ENCODE measurements at places on chromosomes 1 and 21. TPM values are rescaled to one million over a fixed set of nuclear protein-coding genes. Genes with fewer than 3 reads are reported as not detected.

GRCh38 chr1:155507945-155508344 is 54.7 kb downstream of the ASH1L start:
- DNase-seq: no peak
- no peak overlapping the region for H3K4me3 ChIP-seq
- no peaks in the 10 kb centered on the region for H3K27me3 ChIP-seq

DNA sequence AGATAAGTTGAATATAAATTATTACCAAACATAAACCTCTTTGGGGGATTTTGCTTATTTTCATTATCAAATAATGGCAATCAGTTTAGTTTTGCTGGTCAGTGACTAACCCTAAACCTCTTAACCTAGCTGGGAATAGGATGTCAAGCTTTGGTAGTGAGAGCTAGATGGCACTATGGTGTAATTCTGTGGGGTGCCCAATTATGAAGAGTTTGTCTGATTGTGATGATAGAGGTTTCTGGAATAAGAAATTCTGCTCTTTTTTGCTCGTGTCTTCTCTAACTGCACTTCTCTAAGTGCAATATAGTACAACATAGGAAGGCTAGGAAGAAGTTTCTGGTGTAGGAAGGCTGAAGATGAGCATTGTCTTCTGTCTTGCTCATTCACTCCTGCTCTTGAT is 59.8 kb downstream of the XCL1 start:
- DNase-seq: no peak
- no peak overlapping the region for H3K27ac ChIP-seq
- H3K4me3 ChIP-seq: no peak overlapping the region
- H3K36me3 ChIP-seq: no peaks in the 10 kb centered on the region
- H3K4me1 ChIP-seq: no peaks in the 10 kb centered on the region

Gene FYB2
- 8.2 TPM for total RNA-seq

DNA sequence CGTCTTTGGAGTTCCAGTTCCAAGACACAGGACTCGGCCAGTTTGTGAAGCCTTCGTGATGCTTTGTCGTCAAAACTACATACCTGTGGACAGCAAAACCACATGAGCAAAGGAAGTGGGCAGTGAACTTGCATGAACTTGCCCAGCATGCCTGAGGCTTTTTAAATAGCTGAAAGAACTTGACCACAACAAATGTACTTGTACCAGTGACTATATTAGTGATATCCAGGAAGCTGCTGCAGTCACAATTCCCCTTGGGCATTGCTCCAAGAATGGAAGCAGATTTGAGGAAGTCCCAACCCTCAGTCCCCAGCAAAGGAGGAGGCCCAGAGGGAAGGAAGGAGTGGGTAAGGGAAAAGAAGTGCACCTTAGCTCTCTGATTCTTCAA is 2.6 kb downstream of the FUCA1 start:
- no peaks in the 10 kb centered on the region for H3K36me3 ChIP-seq
- no peaks in the 10 kb centered on the region for H3K27me3 ChIP-seq
- DNase-seq: no peak

DNA sequence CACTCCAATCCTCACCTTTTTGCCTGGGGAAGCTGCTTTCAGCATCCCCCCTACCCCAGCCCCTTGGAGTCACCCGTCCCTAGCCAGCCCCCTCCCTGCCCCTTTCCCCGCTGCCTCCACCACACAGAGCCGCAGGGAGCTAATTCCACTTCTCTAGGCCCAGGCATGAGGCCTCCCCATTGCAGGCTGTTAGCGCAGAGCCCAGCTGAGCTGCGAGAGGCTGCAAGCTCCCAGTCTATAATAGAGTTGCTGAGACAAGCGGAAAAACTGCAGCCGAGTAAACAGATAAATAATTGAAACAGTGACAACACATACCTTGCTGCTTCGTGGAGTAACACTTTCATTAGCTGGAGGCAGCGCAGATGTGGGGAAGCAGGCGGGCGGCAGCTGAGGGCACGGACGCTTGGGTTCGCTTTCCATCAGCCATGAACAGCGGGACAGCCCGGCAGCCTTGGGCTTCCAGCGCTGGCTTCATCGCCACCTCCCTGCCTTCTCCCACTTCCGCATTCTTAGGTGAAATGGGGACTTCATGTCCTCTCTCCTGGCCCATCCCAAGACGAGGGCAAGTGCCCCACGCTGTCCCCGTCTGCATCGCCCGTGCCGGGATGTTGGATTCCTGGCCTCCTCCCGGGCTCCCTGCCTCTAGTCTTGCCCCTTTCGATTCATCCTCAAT is 183.3 kb downstream of the IGSF21 start:
- no peak for DNase-seq
- H3K27ac ChIP-seq: no peak overlapping the region
- no peak overlapping the region for H3K4me3 ChIP-seq
- H3K27me3 ChIP-seq: no peaks in the 10 kb centered on the region
- H3K36me3 ChIP-seq: no peaks in the 10 kb centered on the region

Gene S100A8
- total RNA-seq: 5.4 TPM

DNA sequence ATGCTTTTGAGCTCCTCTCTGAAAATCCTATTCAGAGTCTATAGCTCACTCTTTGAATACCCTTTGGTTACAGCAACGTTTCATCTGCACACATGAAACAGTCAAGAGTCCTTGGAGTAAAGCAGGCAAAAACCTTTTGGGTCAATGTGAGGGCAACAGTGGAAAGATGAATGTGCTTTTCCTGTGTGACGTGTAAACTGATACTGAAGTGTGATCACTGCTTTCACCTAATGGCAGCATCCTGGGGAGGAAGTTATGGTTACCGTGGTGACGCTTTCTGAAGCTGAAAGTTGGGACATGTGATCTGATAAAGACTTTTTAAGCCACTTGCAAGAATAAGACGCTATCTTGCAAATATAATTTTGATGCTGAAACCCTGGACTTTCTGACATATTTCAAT is 160.0 kb downstream of the SEC16B start:
- no peaks in the 10 kb centered on the region for H3K4me1 ChIP-seq
- no peaks in the 10 kb centered on the region for H3K27me3 ChIP-seq
- no peak for DNase-seq
- H3K36me3 ChIP-seq: no peaks in the 10 kb centered on the region
- H3K4me3 ChIP-seq: no peak overlapping the region

DNA sequence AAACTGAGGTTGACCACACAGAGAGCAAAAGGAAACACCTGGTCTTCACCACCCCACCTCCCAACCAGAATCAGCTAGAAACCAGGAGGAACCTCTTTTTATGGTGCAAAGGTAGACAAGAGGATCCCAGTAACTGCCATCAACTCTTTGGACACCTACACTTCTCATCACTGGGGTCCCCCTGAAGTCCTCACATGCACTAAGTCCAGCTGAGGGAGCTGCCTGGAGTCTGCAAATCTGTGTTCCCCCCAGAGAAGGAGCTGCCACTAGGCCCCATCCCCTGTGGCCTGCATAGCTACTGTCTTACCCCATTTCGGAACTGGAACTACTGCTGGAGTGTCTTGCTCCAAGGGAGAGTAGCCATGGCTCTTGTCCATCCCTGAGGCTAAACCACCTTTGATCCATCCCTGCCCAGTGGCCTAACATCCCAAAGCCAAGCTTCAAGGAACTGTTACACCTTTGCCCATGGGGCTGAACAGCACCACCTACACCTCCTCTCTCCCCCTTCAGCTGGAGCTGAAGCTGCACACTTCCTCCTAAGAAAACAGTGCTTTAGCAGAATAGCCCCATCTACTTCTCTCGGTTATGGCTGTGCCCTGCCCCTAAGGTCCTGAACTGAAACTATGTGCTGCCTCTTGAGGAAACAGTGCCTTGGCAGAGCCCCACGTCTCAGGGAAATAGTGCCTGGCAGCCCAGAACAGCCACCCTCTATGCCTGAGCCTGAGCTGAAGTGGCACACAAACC is 85.4 kb upstream of the CD53 start:
- no peak for DNase-seq
- H3K36me3 ChIP-seq: no peaks in the 10 kb centered on the region
- H3K27ac ChIP-seq: no peak overlapping the region
- no peaks in the 10 kb centered on the region for H3K27me3 ChIP-seq
- H3K4me1 ChIP-seq: no peaks in the 10 kb centered on the region
- H3K4me3 ChIP-seq: no peak overlapping the region

GRCh38 chr21:44910229-44911067 is 10.3 kb downstream of the ITGB2 start:
- no peaks in the 10 kb centered on the region for H3K27me3 ChIP-seq
- DNase-seq: no peak
- no peak overlapping the region for H3K27ac ChIP-seq
- H3K4me1 ChIP-seq: no peaks in the 10 kb centered on the region
- no peak overlapping the region for H3K4me3 ChIP-seq

DNA sequence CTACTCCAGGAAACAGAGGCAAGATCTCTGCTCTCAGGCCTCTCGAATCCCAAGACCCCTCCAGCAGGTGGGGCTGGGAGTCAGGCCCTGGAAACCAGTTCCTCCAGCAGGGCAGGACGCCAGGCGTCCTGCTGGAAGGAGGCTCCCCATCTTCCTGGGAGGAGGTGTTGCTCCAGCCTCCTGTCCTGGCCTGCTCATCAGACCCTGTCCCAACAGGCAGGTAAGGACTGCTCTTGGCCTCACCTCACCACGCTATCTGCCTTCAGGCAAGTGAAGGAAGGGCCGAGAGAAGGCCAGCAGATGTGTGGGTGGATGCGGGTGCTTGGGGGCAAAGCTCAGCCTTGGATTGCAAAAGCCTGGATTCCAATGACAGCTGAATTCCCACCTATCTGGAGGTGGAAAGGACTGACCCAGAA is 82.9 kb downstream of the SSBP3 start:
- H3K4me3 ChIP-seq: no peak overlapping the region
- H3K27me3 ChIP-seq: no peaks in the 10 kb centered on the region
- H3K4me1 ChIP-seq: peaks cover 22% of the 10 kb centered on the region
- no peak for DNase-seq

GRCh38 chr21:40481764-40482163 is 365.2 kb downstream of the DSCAM start:
- H3K4me3 ChIP-seq: no peak overlapping the region
- DNase-seq: no peak
- H3K4me1 ChIP-seq: no peaks in the 10 kb centered on the region

Gene PDC
- total RNA-seq: not detected

DNA sequence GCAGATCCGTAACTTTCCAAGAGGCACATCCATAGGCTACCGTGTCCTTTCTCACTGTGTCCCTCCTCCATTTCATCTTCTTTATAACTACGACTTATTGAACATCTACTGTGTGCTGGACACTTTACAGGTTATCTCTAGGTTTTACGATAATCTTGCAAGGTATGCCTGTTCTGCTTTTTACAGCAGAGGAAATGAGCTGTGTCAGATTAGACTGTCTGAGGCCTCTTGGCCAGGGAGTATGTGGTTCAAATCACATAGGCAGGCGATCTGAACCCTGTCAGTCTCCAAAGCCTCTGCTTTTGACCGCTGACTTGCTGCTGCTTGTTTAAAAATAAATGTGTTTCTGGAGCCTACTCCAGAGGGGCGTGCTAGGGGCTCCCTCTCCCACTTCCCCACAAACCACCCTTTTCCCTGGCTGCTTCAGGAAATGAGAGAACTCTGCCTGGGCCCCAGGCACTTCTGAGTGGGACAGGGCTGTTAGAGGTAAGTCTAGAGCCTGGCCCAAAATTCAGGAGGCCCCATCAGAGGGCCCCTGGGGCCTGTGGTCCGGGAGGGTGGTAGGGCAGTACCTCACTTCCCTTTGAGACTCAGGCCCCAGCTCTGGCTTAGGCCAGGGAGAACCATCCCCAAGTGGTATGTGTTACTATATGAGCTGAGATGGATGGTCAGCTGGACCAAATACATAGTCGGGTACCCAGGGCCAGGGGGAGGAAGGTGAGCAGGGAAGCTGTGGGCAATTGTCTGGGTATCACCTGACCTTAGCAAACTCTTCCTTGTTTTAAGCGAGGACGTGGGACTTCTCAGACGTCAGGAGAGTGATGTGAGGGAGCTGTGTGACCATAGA is 4.4 kb downstream of the PSEN2 start:
- no peak overlapping the region for H3K4me3 ChIP-seq
- no peaks in the 10 kb centered on the region for H3K27me3 ChIP-seq
- no peaks in the 10 kb centered on the region for H3K36me3 ChIP-seq
- no peak for DNase-seq
- no peak overlapping the region for H3K27ac ChIP-seq
- peaks cover 10% of the 10 kb centered on the region for H3K4me1 ChIP-seq

DNA sequence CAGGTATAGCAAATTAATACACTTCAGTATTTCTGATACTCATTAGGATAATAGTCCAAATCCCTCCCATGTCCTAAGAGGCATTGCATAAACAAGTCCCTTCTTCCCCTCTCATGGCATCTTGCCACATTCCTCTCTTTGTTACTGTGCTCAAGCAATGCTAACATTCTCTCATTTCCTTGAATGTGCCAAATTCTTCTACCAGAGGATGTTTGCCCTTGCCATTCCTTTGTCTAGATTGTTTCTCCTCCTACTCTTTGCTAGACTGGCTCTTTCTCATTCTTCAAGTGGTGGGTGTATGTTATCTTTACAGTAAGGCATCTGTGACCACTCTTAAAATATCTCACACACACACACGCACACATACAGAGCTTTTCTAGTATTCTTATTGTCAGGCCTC is 621.0 kb upstream of the CXADR start:
- H3K27me3 ChIP-seq: no peaks in the 10 kb centered on the region
- no peaks in the 10 kb centered on the region for H3K36me3 ChIP-seq
- no peak overlapping the region for H3K27ac ChIP-seq
- no peak overlapping the region for H3K4me3 ChIP-seq

DNA sequence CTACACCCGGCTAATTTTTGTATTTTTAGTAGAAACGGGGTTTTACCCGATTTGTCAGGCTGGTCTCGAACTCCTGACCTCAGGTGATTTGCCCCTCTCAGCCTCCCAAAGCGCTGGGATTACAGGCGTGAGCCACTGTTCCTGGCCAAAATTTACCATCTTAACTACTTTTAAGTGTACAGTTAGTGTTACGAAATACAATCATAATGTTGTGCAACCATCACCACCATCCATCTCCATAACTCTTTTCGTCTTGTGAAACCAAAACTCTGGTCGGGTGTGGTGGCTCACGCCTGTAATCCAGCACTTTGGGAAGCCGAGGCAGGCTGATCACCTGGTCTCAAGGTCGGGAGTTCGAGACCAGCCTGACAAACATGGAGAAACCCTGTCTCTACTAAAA is 14.1 kb upstream of the ZBTB40 start:
- DNase-seq: no peak
- no peak overlapping the region for H3K4me3 ChIP-seq
- no peaks in the 10 kb centered on the region for H3K4me1 ChIP-seq
- no peaks in the 10 kb centered on the region for H3K27me3 ChIP-seq
- no peaks in the 10 kb centered on the region for H3K36me3 ChIP-seq

- peak overlapping the region; percentile 96 for H3K27ac ChIP-seq
- no peaks in the 10 kb centered on the region for H3K27me3 ChIP-seq
- H3K4me1 ChIP-seq: no peaks in the 10 kb centered on the region
- no peak overlapping the region for H3K4me3 ChIP-seq
- peak; percentile 93 for DNase-seq
These were observed 96.6 kb downstream of the FGGY start for GRCh38 chr1:59393211-59394180.

- H3K27ac ChIP-seq: no peak overlapping the region
- no peaks in the 10 kb centered on the region for H3K4me1 ChIP-seq
- no peaks in the 10 kb centered on the region for H3K27me3 ChIP-seq
- no peak overlapping the region for H3K4me3 ChIP-seq
- no peaks in the 10 kb centered on the region for H3K36me3 ChIP-seq
These were observed 7.9 kb upstream of the TNNT2 start for GRCh38 chr1:201385299-201385891.

Gene SMPDL3B
- not detected for total RNA-seq

All from uterus (tissue), 4 donors.